ENCODE measurements at places on chromosomes 2 and 18.

DNA sequence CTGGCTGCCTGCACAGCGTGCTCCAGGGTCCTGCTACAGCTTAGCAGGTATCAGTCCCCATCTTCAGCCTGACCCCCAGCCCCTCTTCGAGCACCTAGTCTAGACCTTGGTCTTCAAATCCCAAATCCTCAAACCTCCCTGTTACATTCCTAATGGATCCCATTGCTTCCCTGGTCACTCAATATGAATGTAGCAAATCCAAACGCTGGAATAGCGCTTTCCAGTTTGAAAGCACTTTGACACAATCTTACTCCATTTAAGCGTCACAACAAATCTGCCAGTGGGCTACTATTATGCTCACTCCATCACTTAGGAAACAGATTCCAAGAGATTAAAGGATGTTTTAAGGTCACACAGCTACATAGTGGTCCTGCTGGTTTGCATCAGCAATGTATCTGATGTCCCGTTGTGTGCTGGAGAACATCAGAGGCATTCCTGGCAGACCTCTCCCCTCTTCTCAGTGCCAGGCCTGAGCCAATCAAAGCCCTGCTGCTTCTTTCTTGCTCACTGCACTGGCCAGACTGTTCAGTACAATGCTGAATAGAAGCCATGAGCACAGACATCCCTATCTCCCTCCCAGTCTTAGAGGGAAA, 11.1 kb upstream of the INO80C start:
- no peak for DNase-seq

DNA sequence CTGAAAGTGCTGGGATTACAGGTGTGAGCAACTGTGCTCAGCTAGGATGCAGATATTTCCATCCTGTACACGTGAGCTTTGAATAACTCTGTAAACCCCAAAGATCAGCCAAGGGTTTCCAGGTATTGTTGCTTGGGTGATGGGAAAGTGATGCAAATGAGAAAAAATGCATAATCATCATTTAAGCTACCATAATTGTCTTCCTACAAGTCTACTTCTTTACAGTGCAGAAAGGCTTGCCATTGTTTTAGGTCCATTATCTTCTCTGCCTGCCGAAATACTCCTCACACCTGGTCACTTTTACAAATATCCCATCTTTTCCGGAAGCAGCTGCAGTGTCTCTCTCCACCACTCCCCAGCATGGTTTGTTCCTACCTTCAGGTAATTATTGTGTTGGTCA, 259.8 kb upstream of the CCDC68 start:
- no peak for DNase-seq

- DNase-seq, result peak; percentile 64
These were observed 598 bp upstream of the WBP1 start for GRCh38 chr2:74457549-74458131.

DNA sequence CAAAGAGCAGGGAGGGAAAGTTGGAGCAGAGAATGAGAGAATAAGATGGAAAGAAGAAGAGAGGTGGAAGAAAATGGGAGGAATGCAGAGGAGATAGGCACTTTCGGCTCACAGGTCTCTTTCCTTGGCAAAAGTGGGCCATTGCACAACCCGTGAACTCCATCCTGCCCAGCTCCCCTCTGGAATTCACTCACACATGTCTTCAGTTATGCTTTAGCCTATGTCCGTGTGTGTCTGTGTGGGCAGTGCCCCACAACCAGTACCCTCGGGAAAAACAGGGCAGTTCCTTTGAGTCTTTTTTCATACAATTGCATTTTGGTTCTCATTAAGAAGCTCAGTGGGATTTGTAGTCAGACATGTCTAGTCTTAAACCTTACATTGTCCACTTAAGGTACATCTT, 34.5 kb downstream of the DTNA start:
- no peak for DNase-seq

- no peak for DNase-seq
These were observed 167.5 kb downstream of the TWIST2 start for GRCh38 chr2:239015218-239015900.

- DNase-seq, result no peak
These were observed 120.1 kb upstream of the TWIST2 start for GRCh38 chr2:238727585-238728329.

GRCh38 chr2:98436734-98437133, 7.9 kb upstream of the INPP4A start:
- DNase-seq, result no peak

- no peak for DNase-seq
These were observed 207.9 kb downstream of the GLI2 start for GRCh38 chr2:120943403-120944034.

GRCh38 chr2:213018340-213018901, 133.0 kb downstream of the IKZF2 start:
- DNase-seq, result no peak
